ENCODE measurements at places on chromosomes 7 and 10.

DNA sequence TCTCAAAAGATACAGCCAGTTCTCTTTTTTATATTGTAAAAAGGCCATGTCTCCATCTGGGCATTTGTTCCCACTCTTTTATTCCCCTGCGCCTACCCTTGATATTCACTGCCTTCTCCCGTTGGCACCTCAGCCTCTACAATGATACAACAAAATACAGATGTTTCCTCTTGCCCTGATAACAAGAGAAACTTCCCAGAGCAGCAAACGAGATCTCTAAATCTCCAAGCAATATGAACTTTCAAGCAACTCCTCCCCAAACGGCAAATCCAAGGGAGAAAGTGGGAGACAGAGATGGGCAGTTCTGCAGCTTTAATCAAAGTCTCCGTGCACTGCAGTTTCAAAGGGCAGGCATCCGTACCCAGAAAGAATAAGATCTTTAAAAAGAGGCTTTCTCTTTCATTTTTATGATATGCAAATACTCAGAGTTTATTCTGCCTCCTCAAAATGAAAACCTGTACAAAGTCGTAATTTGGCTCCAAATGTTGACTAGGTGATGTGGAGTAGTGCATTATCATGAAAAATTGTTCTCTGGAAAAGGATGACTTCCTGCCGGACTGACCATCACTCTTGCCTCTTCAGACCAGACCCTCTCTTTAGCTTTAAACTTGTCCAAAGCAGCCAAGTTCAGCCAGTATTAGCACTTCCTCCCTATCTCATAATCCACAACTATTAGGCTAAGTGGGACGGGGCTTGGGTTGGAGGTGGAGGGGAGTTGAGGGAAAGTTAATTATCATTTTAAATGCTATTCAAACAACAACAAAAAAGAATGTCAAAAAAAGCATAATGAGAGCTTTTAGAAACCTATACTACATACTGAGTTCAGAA lies 682 bp downstream of the HGF start:
- DNase-seq, result no peak

- no peak for DNase-seq
These were observed 1.6 kb downstream of the KNDC1 start for GRCh38 chr10:133161486-133162109.

GRCh38 chr10:133060466-133060865 lies 27.3 kb upstream of the ADGRA1 start:
- DNase-seq, result no peak

DNA sequence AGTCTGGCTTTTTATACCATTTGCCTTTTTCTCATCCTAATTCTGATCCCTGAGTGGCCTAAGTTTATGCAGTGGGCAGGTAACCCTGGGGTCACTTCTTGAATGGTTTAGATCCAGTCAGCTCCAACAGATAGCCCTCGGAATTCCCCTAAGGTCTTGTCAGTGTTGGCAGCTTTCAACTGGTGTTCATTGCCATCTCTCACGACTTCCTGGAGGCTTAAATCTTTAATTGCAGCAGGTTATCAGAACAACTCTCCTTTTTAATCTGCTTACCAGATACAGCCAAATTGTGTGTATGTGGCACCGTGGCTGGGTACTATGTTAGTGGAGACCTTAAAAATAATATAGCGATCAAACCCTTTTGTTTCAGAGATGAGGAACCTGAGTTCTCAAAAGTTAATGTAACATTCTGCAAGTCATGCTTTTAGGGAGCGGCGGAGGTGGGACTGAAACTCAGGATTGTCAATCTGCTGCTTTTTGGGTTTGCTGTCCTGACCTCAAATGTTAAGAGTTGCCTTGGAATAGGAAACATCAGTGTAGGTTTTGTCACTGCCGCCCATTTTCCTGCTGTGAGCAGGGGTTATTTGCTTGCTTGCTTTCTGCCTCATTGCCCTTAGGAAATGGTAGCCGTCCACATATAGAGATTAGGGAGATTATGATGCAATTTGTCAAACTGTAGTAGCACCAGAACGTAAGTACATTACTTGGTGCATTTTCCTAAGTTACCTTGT lies 818 bp downstream of the DLD start:
- DNase-seq, result no peak

GRCh38 chr7:30231271-30231670 lies 53.1 kb upstream of the ZNRF2 start:
- DNase-seq, result no peak

DNA sequence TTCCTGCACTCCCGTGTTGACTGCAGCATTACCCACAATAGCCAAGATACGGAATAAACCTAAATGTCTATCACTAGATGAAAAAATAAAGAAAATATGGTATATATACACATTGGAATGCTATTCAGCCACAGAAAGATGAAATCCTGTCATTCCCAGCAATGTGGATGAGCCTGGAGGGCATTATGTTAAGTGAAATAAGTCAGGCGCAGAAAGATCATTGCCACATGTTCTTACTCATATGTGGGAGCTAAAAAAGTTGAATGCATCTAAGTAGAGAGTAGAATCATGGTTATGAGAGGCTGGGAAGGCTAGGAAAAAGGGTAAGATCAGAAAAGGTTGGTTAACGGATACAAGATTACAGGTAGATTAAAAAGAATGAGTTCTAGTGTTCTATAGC lies 219.1 kb upstream of the MKI67 start:
- no peak for DNase-seq

DNA sequence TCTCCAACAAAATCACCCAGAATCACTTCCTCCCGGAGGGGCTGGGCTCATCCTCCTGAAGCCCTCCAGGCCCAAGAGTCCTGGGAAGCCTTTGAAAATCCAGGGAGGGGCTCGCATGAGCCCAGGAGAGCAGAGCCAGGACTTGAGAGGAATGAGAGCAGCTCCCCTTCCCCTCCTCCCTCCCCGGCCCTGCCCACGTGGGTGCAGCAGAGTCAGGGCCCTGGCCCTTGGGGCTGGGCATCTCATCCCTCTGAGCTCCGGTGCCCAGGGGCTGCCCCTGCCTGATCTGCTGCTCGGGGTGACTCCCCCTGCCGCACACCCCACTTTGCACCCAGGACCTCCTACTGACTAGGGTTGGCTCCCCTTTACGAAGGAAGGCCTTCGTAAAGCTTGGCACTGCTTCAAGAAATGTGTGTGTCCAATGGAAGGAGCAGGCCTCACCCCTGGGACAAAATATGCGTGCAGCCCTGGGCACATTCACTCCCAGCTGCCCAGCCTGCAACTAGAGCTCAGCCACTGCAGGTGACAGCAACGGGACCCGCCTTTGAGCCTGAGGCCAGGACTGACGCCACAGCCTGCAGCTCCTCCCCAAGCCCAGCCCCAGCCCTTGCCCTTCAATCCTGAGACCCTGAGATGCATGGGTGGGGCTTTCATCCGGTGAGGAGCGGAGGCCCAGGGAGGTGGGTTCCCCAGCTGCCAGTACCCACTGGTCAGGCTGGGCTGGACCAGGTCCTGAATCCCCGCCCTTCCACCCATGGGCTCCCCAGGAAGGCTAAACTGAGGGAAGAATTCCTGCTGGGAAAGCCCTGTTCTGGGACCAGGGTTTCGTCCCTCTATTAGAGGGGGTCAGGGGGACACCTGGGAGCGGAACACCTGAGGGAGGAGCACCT lies 21.8 kb downstream of the PWWP2B start:
- peak; percentile 68 for DNase-seq

GRCh38 chr7:138008588-138009349 lies 6.9 kb upstream of the CREB3L2 start:
- DNase-seq, result peak; percentile 15

DNA sequence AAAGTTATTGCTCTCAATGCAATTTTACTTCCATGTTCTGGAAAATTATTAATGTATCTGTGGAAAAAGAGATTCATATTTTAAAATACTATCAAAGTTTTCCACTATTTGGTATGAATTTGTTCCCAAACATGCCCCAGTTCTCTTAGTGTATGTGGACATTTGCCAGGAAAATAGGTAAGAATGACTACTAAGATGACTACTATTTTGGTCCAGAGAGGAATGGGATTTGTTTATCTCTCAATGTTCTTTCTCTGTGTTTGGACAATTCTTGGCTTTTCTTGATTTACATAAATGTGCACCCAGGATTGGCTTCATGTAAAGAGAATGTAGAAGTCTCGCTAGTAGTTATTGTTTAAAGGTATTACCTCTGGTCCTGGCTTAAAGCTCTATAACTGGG lies 60.3 kb upstream of the POT1 start:
- DNase-seq, result no peak

- DNase-seq, result no peak
These were observed 230.0 kb upstream of the HABP2 start for GRCh38 chr10:113322843-113323242.

Measured in H54 (cell line).